ENCODE measurements at places on chromosomes 11 and 22.

GRCh38 chr11:80900265-80900664 is 1459.4 kb upstream of the TENM4 start:
- no peak for DNase-seq

- no peak for DNase-seq
Measured at GRCh38 chr11:132200353-132200936, 830.0 kb downstream of the NTM start.

DNA sequence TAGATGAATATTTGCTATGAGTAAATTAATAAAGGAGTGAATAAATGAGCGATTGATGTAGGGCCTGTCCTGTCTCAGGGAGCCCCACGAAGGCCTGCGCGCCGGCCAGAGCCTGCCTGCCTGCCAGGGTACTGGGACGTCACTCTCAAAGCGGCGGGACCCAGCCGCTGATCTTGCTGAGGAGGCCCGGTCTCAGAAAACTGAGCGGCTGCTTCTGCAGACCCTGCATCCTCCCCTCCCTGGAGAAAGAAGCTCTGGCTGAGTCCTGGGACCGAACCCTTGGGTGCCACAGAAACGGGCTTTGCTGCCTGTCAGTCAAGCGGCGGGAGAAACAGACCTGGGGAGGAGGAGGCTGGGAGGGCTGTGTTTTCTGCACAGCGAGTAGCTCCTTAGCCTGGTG is 91.6 kb upstream of the B3GAT1 start:
- DNase-seq = no peak

- no peak for DNase-seq
Measured at GRCh38 chr22:24485608-24486007, 9.5 kb upstream of the UPB1 start.

DNA sequence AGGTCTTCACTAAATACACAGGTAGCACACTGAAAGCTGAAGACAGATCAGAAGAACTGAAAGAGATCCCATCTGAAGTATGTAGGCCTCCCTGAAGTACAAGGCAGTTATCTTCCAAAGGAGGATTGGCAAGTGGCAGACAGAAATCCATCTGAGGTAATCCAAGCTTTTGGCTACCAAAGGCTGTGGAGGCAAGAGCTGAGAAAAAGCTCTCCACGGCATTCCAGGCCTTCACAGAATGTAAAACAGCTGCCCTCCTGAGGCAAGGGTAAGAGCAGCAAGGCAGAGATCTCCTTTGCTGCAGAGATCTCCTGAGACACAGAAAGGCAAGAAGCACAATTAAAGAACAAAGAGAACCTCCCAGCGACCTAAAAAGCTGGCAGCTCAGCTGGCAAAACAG is 19.1 kb downstream of the PIK3C2A start:
- DNase-seq = no peak

- DNase-seq = no peak
Measured at GRCh38 chr11:70644343-70645060, 246.2 kb downstream of the CTTN start.

DNA sequence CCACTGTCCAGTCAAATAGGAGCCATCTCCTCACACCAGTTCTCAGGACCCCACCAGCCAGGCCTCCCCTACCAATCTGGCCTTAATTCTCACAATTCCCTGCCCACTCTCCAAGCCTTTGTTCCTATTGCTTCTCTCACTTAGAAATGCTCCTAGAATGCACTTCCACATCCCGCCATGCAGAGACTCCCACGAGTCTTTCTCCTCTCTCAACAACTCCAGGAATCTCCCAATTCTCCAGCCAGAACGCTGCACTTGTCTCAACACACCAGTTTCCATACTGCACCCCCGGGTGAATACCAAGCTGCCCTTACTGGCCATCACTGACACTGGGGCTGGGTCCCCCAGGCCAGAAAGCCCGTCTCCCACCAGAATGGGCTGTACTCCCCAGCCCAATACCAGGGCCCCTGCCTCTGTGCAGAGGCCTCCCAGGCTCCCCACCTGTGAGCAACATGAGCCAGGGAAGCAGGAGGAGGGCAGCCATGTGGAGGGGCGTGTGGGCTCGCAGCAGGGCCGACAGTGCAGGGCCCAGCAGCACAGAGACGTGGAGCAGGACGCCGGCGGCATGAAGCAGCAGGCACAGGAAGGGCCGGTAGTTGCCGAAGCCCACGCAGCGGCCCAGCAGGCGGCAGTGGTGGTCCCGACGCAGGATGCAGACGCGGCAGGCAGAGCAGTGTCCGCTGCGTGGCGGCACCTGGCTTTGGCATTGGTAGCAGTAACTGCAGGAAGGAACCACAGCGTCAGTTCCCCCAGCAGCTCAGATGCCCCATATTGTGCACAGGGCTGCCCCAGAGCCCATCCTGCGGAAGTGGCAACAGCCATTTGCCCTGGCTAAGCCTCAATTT is 2.4 kb downstream of the ZDHHC24 start:
- no peak for DNase-seq

- no peak for DNase-seq
Measured at GRCh38 chr11:113677685-113678084, 28.4 kb downstream of the TMPRSS5 start.

- DNase-seq = no peak
Measured at GRCh38 chr11:127056338-127056971, 55.9 kb upstream of the KIRREL3 start.

DNA sequence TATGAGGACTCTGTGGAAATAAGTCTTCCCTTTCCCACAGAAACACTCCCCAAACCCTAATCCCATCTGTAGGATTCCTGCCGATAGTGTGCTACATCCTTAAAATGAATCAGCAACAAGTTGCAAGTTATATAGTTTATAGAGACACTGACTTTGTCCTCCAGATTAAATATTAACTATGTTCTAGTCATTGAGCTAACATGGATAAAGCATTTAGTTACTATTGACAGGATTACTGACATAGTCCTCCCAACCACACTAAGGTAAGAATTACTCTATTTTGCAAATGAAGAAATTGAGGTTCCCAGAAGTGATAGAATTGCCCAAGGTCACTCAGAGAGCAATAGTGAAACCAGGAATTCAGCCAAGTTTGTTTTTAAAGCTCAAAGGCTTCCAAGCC is 1.9 kb downstream of the OR52M1 start:
- no peak for DNase-seq

DNA sequence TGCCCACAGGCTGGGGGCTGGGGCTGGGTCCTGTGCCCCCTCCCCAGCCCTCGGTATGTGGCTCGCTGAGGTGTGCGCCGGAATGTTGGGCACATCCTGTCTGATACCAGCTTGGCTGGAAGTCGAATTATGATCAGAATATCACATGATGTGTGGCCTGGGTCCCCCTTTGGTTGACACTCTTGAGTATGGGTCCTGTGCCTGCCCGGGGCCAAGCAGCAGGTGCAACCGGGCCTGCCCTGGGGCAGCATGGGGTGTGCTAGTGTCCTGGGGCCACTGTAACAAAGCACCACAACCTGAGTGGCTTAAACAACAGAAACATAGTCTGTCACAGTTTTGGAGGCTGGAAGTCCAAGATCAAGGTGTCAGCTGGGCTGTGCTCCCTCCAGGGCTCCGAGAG is 52.7 kb downstream of the PARVB start:
- no peak for DNase-seq

GRCh38 chr11:94883878-94884277 is 89.5 kb downstream of the CWC15 start:
- DNase-seq = no peak

GRCh38 chr11:90585491-90585890 is 362.6 kb upstream of the CHORDC1 start:
- DNase-seq = no peak

GRCh38 chr11:69984457-69985261 is 93.5 kb upstream of the ANO1 start:
- DNase-seq = no peak

DNA sequence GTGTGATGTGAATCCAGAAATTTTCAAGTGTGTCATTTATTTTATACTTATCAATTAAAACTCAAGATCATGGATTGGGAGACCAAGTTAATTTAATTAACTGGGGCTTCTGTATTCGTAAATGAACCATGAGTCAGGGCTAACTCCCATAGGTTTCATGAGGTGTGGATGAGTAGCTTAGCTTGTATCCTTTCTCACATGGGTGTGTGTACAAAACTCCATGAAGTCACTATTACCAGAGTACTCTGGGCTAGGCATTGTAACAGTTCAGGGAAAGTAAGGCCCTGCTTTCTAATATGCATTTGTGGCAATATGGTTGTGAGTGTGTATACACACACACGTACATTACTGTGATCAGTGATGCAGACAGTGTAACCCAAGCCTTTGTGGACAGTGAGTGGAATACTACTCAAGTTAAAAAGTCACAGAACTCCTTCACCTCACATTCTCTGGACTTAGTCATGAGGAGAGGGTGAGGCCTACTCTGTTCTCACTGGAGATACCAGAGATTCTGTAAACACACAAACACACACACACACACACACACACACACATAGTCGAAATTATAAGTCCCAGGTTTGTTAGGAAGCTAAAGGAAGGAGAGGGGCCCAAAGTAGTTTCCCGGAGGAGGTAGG is 3.5 kb downstream of the CNTF start:
- DNase-seq = no peak

- DNase-seq = no peak
Measured at GRCh38 chr11:70063121-70063520, 15.0 kb upstream of the ANO1 start.

DNA sequence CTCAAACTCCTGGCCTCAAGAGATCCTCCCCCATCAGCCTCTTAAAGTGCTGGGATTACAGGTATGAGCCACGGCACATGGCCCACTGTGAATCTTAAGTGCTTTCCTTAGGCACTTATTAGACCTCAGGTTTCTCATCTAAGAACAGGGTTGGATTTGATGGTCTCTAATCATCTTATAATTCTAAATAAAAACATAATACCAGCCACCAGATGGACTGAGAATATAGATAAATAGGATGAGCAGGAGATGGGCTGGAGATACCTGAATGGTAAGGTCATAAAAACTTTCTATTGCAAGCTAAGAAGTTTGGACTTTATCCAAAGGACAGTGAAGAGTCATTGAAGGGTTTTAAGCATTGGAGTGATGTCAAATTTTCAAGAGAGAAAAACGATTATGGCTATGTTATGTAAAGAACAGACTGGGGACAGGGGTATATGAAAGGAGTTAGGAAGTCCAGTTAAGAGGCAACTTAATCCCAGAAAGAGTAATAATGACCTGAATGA is 85.2 kb downstream of the RELT start:
- no peak for DNase-seq

- no peak for DNase-seq
Measured at GRCh38 chr11:11973361-11973800, 35.0 kb downstream of the DKK3 start.

GRCh38 chr11:128299132-128299726 is 288.1 kb downstream of the ETS1 start:
- DNase-seq = no peak

DNA sequence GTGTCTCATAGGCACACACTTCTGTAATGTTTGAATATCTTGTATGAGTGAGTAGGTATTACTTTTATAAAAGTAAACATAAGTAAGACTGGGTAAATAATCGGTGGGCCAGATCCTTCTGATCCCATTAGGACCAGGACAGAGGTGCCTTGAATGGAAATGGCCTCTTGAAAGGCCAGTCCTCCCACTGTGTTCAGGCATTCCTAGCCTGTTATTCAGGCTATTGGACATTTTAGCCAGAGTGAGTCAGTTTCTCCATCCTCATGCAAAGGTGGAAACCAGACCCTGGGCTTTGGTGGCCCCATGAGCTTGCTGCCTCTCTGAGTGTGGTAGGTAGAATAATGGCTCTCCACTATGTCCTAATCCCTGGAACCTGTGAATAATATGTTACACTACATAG is 34.4 kb downstream of the C11orf96 start:
- DNase-seq = no peak

DNA sequence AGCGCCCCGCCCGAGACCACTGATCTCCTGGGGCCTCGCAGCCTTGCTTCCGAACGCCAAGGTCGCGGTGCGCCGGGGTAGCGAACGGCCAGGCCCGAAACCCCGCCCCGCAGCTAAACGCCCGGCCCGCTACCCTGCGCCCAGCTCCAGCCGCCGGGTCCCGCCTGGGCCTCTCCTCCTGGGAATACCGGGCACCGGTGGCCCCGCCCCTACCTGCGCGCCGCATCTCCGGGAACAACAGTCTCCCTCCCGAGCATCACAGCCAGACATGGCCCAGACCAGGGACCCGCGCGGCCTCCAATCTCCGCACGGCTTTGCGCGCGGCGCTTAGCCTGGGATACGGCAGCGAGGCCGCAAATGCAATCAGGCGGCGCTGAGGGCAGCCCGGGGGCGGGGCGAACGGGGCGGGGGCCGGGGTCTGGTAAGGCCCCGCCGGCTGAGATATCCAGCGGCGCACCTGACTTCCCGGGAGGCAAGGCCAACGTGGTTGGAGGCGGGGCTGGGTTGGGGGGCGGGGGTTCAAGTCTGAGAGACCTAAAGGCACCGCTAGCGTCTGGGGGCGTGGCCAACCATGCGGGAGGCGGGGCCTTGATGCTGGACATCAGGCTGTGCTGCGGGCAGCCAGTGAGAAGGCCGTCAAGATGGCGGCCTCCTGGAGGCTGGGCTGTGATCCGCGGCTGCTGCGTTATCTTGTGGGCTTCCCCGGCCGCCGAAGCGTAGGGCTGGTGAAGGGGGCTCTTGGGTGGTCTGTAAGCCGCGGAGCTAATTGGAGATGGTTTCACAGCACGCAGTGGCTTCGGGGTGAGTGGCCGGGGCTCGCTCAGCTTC is at the start of the genes APIP and PDHX:
APIP (minus strand) TSS at position 365 of the 828 bp plus-strand sequence; CDS start at position 270, 95 bp downstream.
PDHX (plus strand) TSS at position 604 of the 828 bp plus-strand sequence; CDS start at position 642, 38 bp downstream.
- DNase-seq = peak; percentile 98

GRCh38 chr22:37849089-37849751 is at the start of gene EIF3L:
EIF3L (plus strand) TSS chr22:37849419; CDS start chr22:37849450, 31 bp downstream.
- DNase-seq = peak; percentile 79

- no peak for DNase-seq
Measured at GRCh38 chr22:30889996-30890480, 78.5 kb downstream of the MORC2 start.

GRCh38 chr11:2660357-2660939 is 39.3 kb downstream of the KCNQ1OT1 start:
- DNase-seq = no peak

- DNase-seq = no peak
Measured at GRCh38 chr11:19595840-19596751, 116.5 kb upstream of the NAV2 start.

- DNase-seq = no peak
Measured at GRCh38 chr11:108824545-108824944, 159.7 kb downstream of the DDX10 start.

DNA sequence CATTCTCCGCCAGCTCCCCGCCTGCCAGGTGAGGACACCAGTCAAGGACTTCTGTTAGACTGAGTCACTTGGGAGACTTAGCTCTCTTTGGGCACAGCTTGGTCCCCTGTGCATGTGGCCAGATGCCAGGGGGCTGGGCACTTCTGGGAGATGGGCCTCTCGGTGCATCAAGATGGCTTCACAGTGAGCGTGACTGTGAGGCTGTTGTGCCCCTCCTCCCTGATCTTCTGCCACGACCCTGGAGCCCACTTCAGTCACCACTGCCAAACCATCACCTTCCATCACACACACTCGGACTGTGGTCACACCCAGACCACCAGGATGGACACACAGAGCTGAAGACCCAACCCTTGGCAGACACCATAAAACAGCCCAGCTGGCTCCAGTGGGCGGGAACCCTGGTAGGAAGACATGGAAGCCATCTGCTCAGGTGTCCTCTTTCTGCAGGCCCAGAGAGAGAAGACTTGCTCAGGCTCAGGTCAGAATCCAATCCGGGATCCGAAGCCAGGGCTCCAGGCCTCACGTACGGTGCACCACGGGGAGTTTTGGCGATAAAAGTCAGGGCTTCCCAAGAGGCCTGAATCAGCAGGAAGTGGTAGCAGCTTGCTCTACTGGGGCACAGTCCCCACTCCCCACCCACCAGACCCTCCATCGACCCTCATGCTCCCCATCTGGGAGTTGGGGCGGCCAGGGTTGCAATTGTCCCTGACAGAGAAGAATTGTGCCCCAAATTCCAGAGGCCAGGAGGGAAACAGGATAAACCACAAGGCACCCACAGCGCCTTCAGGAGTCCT is 29.8 kb upstream of the CD5 start:
- no peak for DNase-seq

- peak; percentile 27 for DNase-seq
Measured at GRCh38 chr11:73257342-73258103, 14.6 kb upstream of the P2RY6 start.
